ENCODE measurements at places on chromosomes 5 and 9. TPM values are rescaled to one million over a fixed set of nuclear protein-coding genes. Genes with fewer than 3 reads are reported as not detected.

Gene PCDHA1
- not detected for total RNA-seq

Gene EQTN
- not detected for total RNA-seq

Gene STKLD1
- 0.37 TPM for total RNA-seq

Gene PTPN3
- 9.3 TPM for total RNA-seq

Gene PCDHA13
- total RNA-seq, result not detected

Gene LCN1
- not detected for total RNA-seq

Gene AFAP1L1
- 36.9 TPM for total RNA-seq

Gene QRFP
- not detected for total RNA-seq

DNA sequence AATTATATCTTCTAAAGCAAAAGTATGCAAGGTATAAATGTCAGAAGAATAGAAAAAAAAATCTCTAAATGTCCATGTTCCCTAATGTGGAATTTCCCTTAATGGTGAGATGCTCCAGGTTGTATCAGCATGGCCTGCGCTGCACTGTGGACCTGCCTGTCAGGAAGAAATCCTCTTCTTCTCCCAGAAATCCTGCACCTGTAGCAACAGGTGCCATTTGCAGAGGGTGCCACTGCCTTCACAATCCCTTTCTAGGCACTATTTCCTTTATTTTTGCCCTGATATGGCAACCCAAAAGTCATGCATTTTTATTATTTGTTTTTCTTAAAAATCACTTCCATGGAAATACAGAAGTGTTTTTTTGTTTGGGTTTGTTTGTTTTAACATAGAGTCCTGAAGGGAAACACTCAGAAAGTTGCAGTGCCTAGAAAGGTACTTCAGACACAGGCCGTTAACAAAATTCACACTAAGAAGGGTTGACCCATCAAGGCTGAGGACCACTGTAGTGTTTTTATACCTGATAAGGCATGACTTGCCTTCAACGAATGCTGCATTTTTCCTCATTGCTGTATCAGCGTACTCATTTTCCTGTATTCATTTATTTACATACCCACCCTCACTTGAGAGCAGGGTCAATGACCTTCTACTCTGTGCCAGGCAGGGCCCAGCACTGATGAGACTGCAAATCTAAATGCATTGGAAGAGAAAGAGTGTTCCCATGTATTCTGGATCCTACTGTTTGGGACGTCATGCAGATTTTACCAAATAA is 177.8 kb downstream of the SNX18 start:
- no peak for DNase-seq

GRCh38 chr5:139273322-139273571 is 20.3 kb upstream of the MATR3 start:
- no peak for DNase-seq

DNA sequence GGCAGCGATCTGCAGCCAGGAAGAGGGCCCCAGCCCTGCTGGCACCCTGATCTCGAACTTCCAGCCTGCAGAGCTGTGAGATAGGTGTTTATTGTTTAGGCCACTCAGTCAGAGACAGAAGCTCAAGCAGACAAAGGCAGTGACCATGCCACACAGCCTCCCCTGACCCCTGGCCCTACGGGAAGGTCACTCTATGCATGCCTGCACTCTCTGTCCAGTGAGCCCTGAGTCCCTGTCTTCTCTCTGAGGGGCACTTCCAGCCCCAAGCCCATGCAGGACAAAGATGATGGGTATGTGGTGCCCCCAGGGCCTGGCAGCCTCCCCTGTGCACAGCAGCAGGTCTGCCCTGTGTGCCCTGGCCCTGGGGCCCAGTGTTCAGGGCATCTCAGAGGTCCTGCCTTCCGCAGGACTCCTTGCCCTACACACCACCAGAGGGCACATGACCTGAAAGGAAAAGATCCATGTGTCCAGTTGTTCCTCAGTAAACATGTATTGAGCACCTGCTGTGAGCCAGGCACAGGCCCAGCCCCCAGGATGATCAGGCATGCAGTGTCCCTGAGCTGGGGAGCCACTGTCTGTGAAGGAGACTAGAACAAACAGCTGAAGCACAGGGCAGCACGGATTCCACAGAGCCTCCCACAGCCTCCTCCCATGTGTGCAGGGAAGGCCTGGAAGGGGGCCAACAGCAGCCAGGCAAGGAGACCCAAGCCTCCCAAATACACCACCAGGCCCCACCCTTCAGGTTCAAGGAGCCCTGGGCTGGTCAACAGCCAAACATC is 109.3 kb downstream of the ATPSCKMT start:
- no peak for DNase-seq

DNA sequence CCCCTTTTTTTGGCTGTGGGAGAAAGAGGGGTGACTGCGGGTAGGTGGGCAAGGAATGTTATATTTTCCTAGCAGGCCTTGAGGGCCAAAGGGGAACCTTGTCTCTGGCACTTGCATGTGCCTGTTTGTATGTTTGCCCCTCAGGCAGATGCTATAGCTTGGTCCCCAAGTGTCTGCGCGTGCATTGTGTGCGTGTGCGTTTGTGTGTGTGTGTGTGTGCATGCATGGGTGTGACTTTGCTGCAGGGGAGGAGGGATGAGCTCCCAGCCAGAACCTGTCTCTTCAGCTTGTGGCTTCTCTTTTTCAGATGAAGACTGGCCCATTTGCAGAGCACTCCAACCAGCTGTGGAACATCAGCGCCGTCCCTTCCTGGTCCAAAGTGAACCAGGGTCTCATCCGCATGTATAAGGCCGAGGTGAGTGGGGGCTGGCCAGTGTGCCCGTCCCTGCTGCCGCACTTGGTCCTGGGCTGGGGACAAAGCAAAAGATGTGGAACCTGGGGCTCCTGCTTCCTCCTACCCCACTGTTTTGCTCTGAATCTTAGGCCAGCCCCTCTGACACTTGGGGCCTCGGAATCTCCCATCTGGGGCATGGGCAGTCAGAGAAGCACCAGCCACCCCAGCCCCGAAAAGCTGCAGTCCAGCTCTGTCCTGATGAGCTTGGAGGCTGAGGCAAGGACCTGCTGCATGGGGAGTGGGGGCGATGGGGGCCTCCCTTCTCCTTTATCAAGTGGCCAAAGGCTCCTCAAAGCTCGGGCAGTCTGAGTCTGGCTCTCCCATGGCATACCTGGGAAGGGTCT is 31.1 kb downstream of the PTPA start:
- DNase-seq, result no peak

- no peak for DNase-seq
Observed at GRCh38 chr9:126371007-126371870, 44.6 kb downstream of the MVB12B start.

GRCh38 chr9:97758334-97758916 is 61.3 kb upstream of the XPA start:
- no peak for DNase-seq

GRCh38 chr9:36867672-36868471 is 166.2 kb downstream of the PAX5 start:
- no peak for DNase-seq

GRCh38 chr9:88684046-88684445 is 149.1 kb downstream of the NXNL2 start:
- no peak for DNase-seq

DNA sequence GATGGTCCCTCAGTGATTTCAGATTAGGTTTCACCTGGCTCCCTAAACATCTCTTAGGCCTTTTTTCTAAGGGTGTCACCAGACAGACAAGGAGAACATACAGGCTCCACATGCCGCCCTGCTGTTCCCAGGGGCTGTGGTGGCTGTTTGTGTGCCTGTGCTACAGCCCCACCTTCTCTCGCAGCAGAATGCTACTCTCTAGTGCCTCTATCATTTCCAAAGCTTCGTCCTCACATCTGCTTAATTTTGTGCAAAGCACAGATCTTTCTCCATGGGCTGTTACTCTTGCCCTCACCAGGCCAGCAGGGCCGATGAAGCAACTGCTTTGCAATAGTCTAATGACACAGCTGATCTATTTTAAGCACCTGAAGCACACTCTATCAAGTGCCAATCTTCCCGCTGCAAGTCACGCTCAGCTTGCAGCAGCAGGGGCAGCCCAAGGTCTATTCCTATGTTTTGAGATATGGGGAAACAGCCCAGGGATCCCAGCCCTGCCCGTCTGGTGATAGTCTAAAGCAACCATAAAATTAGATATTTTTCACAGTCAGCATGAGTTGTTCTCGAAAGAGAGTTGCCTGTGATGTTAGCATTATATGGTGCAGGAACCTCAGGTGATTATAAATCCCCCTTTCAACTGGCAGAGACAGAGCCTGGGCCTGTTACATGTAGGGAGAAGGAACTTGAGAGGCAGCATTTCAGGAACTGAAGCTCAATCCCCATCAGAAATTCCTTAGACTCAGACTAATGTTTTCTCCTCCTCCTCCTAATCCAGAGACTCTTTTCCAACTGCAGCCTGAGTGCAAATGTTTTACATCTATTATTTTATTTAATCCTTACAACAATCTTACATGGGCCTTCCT is 12.7 kb downstream of the ABLIM3 start:
- DNase-seq, result peak; percentile 76

- no peak for DNase-seq
Observed at GRCh38 chr5:99030906-99031440, 102.2 kb upstream of the CHD1 start.

GRCh38 chr5:141878186-141878710 is at the start of gene PCDH1:
PCDH1 (minus strand) TSS chr5:141878410; CDS start chr5:141878262, 148 bp downstream.
- no peak for DNase-seq

Data from right cardiac atrium (tissue), 5 donors.